Ammon's horn (tissue), 1 donor: ENCODE measurements at places on chromosomes 3 and 15.

- no peak for DNase-seq
Measured at GRCh38 chr15:47473106-47473725, 244.1 kb upstream of the SEMA6D start.

DNA sequence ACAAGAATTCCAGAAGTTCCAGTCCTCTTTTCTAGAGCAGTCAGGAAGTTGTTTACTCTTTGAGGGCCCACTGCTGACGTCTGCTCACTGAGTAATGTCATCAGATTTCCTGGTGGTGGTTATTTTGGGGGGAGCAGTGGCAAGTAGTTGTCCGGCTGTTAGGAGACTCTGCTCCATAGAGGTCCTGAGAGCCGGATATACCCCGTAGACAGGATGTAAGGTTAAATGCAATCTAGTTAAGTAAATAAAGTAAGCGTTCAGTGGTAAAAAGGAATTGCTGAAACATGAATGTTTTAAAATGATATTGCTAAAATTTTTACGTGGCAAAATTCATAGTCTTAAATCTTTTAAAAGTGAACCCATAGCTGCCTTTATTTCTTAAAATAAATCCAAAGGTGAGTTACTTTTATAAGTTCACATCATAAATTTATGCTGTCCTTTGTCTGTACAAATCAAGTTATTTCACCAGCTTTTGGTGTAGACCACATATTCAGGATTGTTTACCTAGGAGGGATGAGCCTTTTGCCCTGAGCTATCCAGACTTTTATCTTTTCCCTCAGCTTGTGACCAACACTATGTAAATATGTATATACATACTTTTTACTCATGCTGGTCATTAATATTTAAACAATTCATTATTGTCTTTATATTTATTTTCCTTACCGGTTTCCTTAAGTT is 65.8 kb downstream of the PDE8A start:
- DNase-seq = peak; percentile 72

DNA sequence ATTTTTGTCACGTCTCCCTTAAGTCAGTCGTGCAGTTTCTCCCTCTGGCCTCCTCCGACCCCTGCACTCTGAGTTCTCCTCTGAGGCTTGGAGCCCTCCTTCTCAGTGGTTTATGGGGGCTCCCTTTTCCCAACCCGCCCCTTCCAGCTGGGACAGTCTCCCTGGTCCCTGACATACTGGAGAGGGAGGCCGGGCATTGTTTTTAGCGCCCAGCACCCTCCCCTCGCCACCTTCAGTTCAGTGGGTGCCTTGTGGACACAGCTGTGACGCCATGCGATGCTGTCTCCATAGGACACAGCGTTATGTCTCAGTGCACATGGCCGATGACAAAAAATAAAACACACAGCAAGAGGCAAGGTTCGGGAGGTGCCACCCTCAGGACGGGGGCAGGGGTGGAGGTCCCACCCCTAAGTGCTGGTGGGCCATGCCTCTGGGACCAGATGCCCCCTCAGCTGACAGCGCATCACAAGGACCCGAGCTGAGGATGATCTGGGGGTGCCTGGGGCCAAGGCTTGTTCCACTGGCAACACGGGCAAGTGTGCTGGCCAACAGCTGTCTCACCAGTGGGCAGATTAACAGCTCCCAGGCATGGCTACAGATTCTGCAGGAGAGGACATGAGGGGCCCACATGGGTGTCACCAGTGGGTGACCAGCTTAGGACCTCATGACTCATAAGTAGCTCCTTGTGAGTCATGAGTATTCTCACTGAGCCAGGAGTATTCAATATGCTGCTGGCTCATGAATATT is 81.6 kb downstream of the PLXNA1 start:
- no peak for DNase-seq

- no peak for DNase-seq
Measured at GRCh38 chr3:13497386-13497785, 17.3 kb downstream of the HDAC11 start.

GRCh38 chr15:66730168-66731021 is 28.4 kb downstream of the SMAD6 start:
- no peak for DNase-seq

DNA sequence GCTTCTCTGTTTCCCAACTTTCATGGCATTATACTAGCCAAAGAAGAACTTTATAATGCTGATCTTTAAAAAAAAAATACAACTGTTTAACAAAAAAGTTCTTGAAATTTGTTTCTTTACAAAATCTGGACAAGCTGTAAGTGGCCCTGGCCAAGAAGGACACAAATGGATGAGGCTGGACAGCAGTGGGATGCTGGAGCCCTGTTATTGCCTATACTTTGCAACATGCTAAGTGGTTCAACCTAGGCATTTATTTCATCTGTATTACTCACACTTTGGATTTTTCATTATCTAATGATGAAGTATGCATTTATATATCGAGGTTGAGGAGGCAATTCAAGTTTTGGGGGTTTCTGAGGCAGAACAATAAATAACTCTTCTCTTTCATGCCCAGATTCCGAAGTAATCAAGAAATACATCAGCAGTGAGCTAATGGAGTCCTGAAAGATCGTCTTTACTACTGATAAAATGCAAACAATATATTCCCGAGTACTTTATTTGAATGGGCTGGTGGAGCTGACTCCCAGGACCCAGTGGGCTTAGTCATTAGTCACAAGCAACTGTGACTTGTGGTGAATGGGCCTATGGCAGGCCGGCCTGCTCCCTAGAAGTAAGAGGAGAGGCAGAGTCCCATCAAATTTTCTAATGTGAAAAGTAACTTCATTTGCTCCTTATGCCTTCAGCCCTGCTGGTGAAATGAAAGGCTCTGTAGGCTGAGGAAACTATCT is 177.3 kb upstream of the DPH6 start:
- DNase-seq = no peak

DNA sequence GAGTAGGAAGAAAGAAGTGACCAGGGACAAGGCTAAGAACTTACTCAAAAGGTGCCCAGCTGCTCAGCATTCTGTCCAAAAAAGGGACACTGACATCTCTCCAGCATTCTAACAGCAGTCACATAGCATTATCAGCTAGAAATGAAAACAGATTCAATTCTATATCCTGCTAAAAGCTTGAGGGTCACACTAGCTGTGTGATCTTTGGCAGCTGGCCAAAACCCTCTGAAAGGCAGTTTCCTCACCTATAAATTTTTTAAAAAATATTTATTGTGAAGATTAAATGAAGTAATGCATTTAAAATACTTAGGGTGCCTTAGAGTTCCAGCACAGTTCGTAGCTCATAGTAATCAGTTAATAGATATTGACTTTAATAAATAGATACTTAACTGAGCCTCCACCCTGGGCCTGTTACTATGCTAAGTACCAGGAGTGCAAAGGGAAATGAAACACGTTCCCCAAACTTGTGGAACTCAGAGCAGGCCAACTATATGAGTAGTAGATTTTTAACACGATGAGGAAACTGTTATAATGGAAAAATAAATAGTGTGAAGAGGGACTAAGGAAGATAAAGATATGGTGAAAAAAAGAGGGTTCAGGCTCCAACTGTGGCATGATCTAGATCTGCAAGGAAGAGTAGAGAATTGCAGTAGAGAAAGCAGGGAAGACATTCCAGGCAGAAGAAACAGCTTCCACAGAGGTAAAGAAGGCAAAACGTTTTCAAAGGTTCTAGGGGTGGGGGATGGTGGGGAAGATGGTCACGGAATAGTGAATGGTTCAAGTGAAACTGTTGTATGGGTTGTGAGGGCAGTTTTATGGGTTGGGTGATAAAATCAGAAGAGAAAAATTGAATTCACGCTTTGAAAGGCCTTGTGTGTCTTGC is 11.4 kb downstream of the CD86 start:
- DNase-seq = no peak

GRCh38 chr3:31479431-31479830 is 53.3 kb upstream of the STT3B start:
- no peak for DNase-seq

GRCh38 chr15:58462973-58463663 is 31.3 kb downstream of the LIPC start:
- no peak for DNase-seq

DNA sequence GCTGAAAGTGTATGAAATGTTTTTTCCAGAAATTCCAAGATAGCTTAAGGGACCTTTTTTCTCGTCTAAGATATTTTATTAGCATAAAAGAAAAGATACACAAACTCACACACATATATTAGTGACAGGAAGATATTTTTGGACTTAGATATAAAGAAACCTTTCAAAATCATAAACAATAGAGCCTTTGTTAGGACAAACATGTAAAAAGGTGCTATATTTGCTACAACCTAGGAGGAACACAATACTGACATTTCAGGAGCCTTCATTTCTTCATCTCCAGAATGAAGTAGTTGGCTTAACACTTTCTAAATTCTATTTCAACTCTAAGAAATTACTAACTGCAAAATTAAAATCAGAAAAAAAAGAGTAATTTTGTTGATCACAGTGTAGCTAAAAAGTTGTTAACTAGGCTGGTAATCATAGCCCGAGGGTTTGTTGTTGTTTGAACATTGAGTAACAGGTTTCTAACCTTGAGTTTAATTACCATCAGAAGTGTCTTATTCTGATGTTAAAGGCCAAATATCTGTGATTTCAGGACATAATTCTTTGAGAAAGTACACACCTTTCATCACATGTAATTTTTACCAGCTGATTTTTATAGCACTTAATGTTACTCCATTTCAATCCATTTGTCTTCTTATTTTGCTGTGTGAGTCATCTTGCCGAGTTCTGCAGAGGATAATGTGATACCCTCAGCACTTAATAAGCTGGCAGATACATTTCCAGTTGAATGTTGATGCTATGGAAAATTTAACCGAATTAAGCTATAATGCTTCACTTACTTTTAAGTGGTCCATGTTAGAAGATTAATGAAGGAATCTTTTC is 97.3 kb downstream of the MBNL1 start:
- no peak for DNase-seq

GRCh38 chr3:104596551-104596950 is 770.2 kb upstream of the ALCAM start:
- peak; percentile 54 for DNase-seq

GRCh38 chr15:28935316-28935715 is 49.5 kb downstream of the APBA2 start:
- DNase-seq = no peak

GRCh38 chr15:91465696-91466095 is 365.6 kb downstream of the SV2B start:
- no peak for DNase-seq

DNA sequence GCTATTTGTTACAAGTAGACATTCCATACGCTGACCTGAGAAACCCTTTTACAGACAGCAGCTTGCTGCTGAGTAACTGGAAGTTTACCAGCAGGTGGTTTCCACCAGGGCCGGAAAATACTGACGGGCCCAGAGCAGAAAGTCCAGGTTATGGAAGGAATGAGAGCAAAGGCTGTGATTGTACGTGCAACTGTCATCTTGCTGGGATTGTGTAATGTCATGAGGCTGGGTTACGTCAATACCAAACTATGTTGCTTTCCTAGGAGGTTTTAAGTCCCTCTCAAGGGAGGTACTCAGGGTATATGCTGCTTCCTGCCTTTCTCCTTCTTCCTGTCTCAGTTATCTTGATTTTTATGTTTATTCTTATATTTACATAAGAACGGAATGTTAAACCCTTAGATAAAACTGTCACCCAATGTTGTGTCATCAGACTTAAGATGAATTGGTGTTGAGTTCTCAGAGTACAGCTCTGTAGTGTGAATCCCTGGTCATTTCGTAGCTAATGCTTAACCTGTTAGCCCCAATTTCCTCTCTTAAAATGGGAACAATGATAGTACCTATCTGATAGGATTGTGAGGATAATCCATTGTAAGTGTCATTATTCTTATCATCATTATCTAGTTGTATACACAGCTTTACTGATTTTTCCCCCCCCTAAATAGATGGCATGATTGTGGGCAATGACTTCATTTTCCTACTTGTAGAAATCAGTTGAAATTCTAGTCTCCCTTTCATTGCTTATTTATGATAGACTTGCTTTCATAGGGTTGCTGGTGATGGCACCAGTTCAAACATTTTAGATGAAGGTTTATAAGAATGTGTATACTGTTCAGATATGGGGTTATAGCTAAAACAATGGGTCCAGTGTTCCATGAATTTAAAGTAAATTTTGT is 101.4 kb downstream of the FNDC3B start:
- DNase-seq = no peak

DNA sequence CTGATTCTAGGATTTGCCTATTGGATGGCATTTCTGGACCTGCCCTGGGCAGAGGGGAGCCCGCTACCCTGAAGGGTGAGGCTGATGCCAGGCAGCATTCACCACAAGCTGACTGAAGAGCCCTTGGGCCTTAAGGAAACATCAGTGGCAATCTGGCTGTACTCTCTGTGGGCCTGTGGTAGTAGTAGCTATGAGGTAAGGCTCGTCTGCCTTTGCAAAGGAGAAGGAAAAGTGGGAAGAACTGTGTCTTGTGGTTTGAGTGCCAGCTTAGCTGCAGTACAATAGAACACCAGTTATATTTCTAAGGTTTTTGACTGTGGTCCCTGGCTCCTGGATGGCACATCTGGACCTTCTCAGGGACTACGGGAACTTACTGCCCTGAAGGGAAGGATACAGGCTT is 51.5 kb downstream of the SPTSSB start:
- no peak for DNase-seq

DNA sequence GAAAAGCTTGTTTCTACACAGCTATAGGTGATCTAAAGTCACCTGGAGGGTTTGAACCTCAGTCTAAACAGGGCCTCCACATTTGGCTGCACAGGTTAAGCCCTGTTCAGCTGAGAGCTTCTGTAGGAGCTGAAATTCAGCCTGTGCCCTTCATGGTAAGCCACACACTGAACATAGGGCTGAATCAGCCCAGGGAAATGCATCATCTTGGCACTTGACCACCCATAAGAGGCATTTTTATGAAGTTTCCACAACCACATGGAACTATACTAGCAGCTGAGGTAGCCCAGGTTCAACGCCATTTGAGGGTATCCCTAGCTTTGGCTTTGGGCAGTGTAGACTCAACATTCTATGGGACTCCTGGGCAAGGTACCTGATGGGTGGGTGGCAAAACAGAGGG is 126.8 kb downstream of the FAM174B start:
- DNase-seq = no peak

GRCh38 chr3:149299938-149300801 is 33.3 kb downstream of the TM4SF18 start:
- DNase-seq = no peak

GRCh38 chr3:6862041-6862879 is 1.3 kb downstream of the GRM7 start:
- peak; percentile 13 for DNase-seq

DNA sequence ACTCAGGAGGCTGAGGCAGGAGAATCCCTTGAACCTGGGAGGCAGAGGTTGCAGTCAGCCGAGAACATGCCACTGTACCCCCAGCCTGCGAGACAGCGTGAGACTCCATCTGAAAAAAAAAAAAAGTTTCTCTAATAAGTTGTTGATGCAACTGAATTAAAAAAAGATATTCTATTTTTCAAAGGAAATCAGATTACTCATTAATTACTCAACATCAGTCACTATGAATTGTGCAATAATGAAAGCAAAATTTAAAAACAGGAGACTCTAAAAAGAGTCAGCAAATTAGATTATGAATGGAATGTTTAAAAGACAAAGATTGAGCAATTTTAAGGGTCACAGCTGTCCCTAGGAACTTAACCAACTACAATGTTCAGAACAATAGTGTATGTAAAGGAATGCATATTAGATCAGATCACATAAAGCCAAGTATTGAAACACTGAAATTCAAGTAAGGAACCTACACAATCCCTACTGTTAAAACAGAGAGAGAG is 60.2 kb upstream of the SLC4A7 start:
- no peak for DNase-seq
